ENCODE measurements at places on chromosomes 5 and 9.

DNA sequence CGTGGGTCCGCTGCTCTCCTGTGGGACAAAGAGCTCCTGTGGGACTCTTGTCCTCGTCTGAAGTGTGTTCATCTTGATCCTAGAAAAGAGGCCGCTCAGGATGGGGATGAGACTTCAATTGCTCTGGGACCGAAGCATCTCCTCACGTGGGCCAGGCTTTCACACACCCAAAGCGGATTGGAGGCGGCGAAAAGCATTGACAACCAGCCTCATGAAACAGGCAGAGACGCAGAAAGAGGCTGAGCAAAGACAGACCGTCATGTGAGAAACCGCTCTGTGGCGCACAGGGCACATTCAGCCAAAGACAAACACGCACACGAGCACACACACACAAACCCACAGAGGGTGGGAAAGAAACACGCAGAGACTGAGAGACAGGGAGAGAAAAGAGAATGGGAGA lies 479.5 kb downstream of the SPATA31A7 start:
- no peaks in the 10 kb centered on the region for H3K27me3 ChIP-seq
- H3K36me3 ChIP-seq: peaks cover 23% of the 10 kb centered on the region
- H3K4me1 ChIP-seq: no peaks in the 10 kb centered on the region
- no peak for DNase-seq
- H3K27ac ChIP-seq: no peak overlapping the region

DNA sequence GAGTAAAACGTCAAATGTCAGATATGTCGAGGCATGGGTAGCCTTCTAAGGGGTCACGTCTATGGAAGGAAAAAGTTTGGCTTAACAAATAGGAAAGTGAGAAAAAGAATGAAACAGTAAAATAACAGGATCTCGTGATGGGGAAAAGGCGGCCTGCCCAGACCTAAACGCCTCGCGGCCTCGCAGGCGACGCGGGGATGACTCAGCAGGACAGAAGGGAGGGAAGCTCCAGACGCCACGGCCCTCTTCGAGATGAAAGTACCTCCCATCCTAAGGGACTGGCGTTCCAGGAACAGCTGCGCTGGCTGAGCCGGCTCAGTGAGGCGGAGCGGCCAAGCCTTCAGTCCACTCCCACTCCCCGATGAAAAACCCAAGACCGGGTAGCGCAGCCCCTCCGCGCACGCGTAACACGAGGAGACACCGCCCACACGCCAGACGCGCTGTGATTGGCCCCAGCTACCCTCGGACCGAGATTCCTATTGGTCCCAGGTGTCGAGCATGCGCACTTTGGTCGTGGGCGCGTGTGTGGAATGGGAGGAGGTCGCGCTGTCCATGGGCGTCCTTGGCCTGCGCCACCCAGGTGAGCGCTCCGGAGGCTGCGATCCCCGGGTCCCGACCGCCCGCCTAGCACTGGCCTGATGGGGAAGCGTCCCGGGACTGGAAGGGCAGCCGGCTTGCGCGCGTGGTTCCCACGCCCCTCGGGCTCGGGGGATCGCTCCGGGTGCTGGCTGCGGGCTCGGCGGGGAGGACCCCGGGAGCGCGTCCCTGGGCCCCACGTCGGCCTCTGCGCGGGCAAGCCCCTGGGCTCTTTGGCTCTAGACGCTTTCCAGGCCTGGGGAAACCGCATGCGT lies 588.5 kb downstream of the MTRR start:
- DNase-seq: peak; percentile 88
- peak overlapping the region; percentile 82 for H3K4me3 ChIP-seq
- peaks cover 8% of the 10 kb centered on the region for H3K4me1 ChIP-seq
- H3K27ac ChIP-seq: peak overlapping the region; percentile 53
- peaks cover 6% of the 10 kb centered on the region for H3K36me3 ChIP-seq

DNA sequence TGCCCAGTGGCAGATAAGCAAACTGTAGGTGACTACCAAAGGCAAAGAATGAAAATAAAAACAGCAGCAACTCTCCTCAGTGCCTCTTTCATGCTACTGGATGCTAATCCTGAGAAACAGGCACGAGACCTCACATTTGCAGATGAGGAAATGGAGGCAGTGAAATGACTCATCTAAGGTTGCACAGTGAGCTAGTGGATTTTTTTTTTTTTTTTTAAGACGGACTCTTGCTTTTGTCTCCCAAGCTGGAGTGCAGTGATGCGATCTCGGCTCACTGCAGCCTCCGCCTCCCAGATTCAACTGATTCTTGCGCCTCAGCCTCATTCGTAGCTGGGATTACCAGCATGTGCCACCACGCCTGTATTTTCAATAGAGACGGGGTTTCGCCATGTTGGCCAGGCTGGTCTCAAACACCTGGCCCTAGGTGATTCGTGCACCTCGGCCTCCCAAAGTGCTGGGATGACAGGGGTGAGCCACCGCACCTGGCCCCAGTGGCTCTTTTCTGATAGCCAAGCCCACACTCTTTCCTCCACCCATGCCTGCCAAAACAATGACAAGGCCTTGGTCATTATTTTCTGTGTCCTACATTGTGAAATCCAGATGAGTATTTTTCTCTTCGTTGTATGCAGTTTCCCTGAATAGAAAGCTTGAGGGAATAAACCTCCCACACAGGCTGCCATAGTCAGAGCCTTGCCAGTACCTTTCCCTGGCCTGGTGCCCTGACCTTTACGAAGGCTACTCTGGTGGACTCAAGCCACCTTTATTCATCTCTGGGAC lies 19.2 kb downstream of the DOCK2 start:
- H3K27me3 ChIP-seq: no peaks in the 10 kb centered on the region
- peak; percentile 68 for DNase-seq
- peaks cover 72% of the 10 kb centered on the region for H3K4me1 ChIP-seq
- peak overlapping the region; percentile 100 for H3K27ac ChIP-seq
- peak overlapping the region; percentile 77 for H3K4me3 ChIP-seq

DNA sequence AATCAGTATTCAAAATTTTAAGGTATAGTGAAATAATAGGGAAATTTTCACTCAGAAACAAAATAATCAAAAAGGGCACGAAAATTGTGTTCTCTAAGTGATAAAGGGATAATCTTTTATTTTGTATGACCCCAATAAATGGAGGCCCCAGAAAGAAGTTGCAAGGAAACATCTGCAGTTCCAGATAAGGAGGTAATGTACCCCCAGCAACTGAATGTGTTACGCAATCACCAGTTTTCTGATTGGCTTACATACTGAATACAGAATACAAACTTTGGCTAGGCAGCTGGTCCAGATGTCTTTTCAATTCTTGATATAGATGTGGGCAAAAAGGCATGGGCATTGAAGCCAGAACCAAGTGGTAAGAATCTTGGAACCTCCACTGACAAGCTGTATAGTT lies 1.7 kb upstream of the TOPORS start:
- peaks cover 4% of the 10 kb centered on the region for H3K36me3 ChIP-seq
- DNase-seq: no peak
- no peak overlapping the region for H3K27ac ChIP-seq
- no peaks in the 10 kb centered on the region for H3K27me3 ChIP-seq
- H3K4me3 ChIP-seq: no peak overlapping the region

GRCh38 chr5:98816582-98817222 lies 43.2 kb downstream of the RGMB start:
- peaks cover 7% of the 10 kb centered on the region for H3K36me3 ChIP-seq
- no peaks in the 10 kb centered on the region for H3K4me1 ChIP-seq
- no peak for DNase-seq
- H3K27me3 ChIP-seq: peaks cover 5% of the 10 kb centered on the region
- no peak overlapping the region for H3K27ac ChIP-seq

DNA sequence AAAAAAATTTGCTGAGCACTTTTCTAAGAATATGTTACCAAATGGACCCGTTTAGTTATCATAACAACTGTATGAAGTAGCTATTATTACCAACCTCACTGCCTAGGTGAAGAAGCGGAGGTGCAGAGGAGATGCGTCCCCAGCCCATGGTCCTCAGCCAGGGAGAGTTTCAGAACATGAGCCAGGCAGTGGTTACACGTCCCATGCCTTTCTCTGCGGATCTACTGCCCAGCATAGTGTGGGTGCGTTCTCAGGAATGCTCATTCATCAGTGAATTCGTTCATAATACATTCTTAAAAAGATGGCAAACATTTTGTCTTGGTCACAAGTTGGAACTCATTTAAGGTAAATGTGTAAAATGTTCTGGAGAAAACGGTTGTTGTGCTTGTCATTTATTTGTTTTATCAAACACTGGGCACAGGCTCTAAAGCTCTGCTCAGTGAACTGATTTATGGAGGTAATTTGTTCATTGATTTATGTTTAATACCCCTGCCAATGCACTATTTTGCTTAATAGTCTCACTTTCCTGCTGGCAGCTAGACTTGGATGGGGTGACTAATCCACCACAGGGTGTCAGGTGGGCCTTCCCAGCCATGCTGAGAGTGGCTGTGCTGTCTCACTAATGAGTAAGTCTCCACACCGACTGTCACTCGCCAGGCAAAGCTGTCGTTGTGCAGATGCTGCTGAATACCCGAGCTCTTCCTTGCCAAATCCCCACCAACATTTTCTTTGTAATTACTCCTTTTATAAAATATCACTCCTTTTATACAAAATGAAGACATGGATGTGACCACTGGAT lies 248.8 kb downstream of the TENT4A start:
- H3K36me3 ChIP-seq: no peaks in the 10 kb centered on the region
- no peaks in the 10 kb centered on the region for H3K4me1 ChIP-seq
- H3K27me3 ChIP-seq: no peaks in the 10 kb centered on the region

GRCh38 chr9:113808391-113809358 lies 67.4 kb upstream of the ZNF618 start:
- no peak for DNase-seq
- H3K27me3 ChIP-seq: peaks cover 7% of the 10 kb centered on the region
- no peaks in the 10 kb centered on the region for H3K36me3 ChIP-seq
- no peak overlapping the region for H3K27ac ChIP-seq
- no peak overlapping the region for H3K4me3 ChIP-seq

- peaks cover 12% of the 10 kb centered on the region for H3K27me3 ChIP-seq
- no peaks in the 10 kb centered on the region for H3K4me1 ChIP-seq
- no peak overlapping the region for H3K27ac ChIP-seq
- no peak overlapping the region for H3K4me3 ChIP-seq
Measured at GRCh38 chr5:74094096-74094781, 468.2 kb downstream of the ARHGEF28 start.

- peaks cover 26% of the 10 kb centered on the region for H3K27me3 ChIP-seq
- H3K4me1 ChIP-seq: peaks cover 7% of the 10 kb centered on the region
- no peak overlapping the region for H3K27ac ChIP-seq
- no peak for DNase-seq
- no peaks in the 10 kb centered on the region for H3K36me3 ChIP-seq
- H3K4me3 ChIP-seq: no peak overlapping the region
Measured at GRCh38 chr5:176677209-176677939, 30.1 kb downstream of the TSPAN17 start.

DNA sequence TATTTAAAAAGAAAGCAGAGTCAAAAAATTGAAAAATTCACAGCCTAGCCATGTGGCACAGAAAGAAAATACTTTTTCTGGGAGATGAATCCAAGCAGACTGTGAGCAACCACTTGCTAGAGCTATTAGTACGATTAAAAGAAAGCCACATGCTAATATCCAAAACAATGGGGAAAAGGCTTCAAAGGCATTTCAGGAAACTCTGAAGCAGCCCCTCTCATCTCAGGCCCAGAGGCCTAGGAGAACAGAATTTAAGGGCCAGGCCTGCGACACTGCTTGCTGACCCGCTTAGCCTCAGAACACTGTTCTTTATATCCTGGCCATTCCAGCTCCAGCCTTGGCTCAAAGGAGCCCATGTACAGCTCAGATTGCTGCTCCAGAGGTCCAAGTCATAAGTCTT lies 1257.0 kb upstream of the CDH18 start:
- no peak overlapping the region for H3K4me3 ChIP-seq
- no peak for DNase-seq
- no peaks in the 10 kb centered on the region for H3K4me1 ChIP-seq
- H3K27me3 ChIP-seq: no peaks in the 10 kb centered on the region
- H3K27ac ChIP-seq: no peak overlapping the region

DNA sequence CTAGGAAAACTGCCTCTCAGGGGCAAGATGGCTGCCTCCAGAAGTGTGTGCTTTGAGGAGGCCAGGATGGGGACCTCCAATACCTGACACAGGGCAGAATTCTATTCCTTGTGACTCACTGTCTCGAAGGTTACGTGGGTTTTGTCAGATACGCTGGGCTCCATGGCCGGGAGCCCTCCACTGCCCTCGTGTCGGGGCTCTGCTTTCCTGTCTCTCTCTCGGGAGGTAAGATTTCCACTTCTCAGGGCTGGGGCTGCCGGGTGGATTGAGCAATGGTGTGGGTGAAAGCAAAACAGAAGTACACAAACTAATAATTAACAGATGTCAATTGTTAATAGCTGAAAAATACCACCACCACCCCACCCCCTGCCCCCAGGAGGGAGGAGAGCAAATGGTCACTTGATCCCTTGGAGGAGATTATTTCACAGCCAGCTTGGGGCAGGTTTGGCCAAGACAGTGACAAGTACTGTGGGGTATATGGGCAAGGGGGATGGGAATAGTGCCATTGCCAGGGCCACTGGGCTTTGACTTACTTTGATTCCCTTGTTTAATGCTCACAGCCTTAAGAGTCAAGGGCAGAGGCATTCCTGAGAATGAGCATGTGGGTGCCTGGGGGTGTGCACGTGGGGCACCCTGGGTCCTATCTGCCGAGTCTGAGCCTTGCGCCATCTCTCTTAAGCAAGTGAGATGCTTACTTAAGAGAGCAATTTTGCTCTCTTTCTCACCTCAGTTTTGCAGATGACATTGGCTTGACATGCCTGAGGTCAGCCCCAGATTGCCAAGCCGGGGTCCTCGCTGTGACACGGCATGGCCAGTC lies 28.8 kb upstream of the DAB2IP start:
- no peak for DNase-seq
- peaks cover 11% of the 10 kb centered on the region for H3K27me3 ChIP-seq
- no peaks in the 10 kb centered on the region for H3K36me3 ChIP-seq

GRCh38 chr5:172837640-172838039 lies 3.6 kb downstream of the ERGIC1 start:
- H3K36me3 ChIP-seq: no peaks in the 10 kb centered on the region
- H3K4me1 ChIP-seq: peaks cover 33% of the 10 kb centered on the region
- no peaks in the 10 kb centered on the region for H3K27me3 ChIP-seq
- H3K4me3 ChIP-seq: peak overlapping the region; percentile 73

DNA sequence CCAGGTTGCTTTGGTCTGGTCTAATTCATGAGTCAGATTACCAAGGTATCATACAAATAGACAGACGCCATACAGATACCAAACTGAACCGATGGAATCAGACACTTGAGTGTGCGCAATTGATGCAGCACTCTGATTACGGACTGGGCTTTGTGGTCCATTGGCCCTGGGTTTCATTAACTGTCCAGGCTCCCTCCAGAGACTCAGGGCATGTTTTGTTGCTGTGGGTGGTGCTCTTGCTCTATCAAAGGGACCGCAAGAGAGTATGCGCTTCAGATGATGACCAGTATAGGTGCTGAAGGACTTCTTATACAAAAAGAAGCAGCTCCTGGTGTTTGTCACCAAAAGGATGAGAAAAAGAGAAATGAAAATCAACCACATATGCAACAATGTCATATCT lies 36.9 kb upstream of the ANKRD55 start:
- no peak for DNase-seq
- no peak overlapping the region for H3K4me3 ChIP-seq
- peaks cover 7% of the 10 kb centered on the region for H3K4me1 ChIP-seq
- H3K36me3 ChIP-seq: no peaks in the 10 kb centered on the region
- H3K27me3 ChIP-seq: peaks cover 18% of the 10 kb centered on the region

DNA sequence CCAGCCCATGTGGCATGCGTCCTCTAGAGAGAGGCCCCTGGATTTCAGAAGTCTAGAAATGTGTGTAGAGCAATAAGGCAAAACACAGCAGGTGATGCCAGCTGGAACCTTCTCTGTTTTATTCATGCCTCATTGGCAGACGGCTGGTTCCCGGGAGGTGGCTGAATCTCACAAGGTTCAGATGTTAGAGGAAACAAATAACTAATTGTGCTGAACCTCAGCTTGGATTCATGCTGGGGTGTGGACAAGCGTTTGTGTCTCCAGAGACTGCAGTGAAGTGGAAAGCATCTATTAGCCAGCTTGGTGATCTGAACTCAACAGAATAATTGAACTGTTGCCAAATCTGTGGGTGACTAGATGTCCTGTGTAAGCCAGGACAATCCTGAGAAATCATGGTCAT lies 131.1 kb upstream of the NR4A3 start:
- H3K4me1 ChIP-seq: no peaks in the 10 kb centered on the region
- no peaks in the 10 kb centered on the region for H3K36me3 ChIP-seq
- peaks cover 8% of the 10 kb centered on the region for H3K27me3 ChIP-seq
- no peak overlapping the region for H3K27ac ChIP-seq

Measured in natural killer cell treated with Interleukin-12 subunit alpha and Interleukin-12 subunit beta and Interleukin-15 and Interleukin-18, amount 100 ng/mL, for 72 hours (primary cell).